ENCODE measurements at places on chromosomes 4 and X.

GRCh38 chr4:84582302-84582987 is 482 bp upstream of the CDS1 start:
- DNase-seq = peak; percentile 67

- peak; percentile 45 for DNase-seq
Observed at GRCh38 chrX:124555036-124555595, 208.8 kb downstream of the SH2D1A start.

DNA sequence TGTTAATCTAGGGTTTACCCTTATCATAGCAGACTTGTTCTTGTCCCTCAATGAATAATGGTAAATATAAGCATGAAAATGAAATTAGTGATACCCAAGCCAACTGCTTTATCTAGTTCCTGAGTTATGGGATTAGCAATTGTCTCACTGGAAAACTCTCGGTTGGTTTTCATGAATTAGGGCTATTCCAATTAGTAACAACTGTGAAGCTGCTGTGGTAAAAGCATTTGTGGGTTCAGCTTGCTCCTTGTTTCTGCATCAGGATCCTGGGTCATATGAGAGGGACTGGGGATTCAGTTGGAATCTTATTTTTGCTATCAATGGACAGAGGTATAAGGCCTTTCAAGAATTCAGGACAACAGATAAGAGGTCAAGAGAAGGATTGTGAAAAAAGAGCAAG is 50.2 kb downstream of the DCX start:
- DNase-seq = no peak

DNA sequence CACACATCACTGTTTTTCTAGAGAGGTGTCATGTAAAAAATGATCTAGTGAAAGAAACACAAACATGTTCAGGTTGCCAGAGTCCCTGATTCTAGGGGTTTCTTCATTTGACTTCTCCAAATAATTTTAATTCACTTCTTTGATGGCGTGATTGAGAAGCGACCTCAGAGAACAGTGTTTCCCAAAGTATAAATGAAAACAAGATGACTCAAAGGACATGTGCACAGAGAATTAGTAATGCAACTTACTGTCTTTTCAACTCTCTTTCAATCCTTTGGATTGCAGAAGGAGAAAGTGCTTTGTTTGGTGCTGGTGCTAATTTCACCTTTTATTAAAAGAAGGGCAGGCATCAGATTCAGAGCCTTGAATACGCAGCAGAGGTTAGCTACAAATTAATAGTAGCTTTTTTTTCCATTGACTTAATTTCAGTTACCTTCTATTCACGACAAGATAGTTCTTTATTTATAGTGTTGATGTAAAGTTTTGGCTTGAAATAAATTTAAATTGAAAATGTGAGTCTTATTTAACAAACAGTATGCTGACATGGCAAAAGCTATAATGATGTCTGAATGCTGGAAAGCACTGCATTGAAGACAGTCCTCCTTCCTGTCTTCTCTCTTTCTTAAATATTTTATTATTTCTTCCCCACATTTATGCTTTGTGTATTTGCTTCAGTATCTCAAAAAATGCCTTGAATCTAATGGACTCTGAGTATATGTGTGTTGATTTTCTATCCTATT is 85.1 kb downstream of the SLC10A7 start:
- DNase-seq = peak; percentile 54

GRCh38 chr4:61211781-61212180 is 11.7 kb downstream of the ADGRL3 start:
- DNase-seq = no peak

DNA sequence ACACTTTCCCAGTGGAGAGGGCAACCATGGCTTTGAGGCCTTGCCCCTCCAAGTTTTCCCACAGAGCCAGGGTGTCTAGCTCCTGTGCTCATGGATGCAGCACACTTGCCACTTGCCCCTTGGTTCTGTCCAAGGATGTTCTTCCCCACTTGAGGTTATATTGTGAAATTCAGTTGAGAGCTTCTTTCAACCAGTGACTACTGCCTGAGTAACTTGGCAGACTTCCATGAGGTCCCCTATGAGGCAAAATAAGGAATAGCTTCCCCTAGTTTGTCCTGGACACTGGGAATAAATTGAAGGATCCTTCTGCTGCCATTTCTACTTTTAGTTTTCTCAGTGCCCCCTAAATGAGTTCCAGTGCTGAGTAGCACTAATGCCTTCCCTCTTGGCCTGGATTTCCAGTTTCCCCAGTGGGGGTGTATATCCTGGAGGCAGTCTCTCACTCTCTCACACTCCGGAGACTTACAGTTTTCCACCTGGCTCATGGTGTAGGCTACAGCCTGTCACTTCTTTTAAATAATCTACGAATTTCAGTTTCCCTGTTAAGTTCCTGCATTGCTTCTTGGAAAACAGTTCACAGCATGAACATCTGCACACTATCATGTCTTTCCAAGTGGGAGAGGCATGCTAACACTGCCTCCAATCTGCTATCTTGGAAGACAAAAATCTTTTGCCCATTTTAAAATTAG is 36.4 kb upstream of the ADH4 start:
- peak; percentile 94 for DNase-seq

DNA sequence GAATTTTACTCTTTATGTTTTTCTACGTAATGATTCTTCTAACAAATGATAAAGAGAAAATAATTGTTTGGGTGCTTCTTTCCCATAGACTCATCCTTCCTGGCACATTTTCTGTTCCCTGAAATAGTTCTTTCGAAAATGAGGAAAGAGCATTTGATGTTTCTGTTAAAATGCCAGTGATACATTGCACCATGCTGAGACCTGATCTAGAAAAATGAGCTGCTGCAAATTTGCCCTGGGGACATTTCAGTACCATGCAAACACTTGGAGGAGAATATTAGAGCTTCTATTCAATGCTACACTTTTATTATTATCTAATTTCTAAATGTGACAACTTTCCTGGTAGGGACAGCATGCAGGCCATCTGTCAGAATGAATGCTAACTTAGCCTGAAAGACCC is 83.3 kb downstream of the C4orf33 start:
- no peak for DNase-seq

DNA sequence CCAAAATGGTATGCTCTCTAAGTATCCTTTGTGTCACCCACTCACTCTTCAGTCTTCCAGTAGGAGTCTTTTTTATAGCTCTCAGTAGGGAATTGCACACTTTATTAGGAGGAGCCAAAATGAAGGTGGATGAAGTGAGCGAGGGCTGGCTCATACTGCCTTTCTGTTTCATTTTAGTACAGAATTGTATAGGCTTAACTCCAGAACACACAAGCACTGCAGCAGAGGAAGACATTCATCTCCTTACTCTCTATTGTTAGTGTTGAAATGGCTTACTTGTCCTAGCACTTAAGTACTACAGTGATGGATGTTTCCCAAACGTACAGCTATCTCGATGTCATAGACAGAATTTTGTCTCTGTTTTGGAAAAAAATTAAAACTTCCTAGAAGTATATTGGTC is 327.3 kb upstream of the ATOH1 start:
- DNase-seq = no peak

GRCh38 chr4:100823066-100823992 is 305.5 kb upstream of the EMCN start:
- peak; percentile 7 for DNase-seq

GRCh38 chrX:148020329-148020728 is 39.2 kb downstream of the FMR1NB start:
- no peak for DNase-seq

DNA sequence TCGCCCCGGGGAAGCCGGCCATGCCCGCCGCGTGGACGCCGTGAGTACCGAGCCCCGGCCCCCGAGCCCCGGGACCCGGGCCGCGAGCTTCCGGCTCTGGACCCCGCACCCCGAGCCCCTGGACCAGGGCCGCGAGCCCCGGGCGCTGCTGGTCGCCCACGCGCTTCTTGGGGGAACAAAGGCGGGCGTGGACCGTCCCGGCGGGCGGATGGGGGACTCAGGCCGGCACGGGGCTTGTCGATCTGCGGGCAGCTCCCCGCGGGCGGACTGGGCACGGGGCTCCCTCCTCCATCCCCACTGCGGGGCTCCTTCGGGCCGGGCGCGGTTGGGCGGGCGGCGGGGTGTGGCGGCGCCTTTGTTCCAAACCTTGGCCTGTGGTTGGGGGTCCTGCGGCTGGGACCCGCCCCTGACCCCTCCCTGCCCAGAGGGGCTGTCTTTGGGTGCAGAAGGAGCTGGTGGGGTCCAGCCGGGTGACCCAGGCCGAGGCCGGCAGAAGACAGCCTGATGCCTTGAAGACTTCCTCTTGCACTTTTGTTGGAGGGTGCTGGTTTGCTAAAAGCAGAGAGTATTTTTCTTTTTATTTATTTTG is 25.2 kb upstream of the ADD1 start:
- peak; percentile 54 for DNase-seq

GRCh38 chr4:5030221-5030620 is 11.0 kb upstream of the CYTL1 start:
- DNase-seq = no peak

- no peak for DNase-seq
Observed at GRCh38 chr4:174983128-174983750, 65.1 kb downstream of the ADAM29 start.

DNA sequence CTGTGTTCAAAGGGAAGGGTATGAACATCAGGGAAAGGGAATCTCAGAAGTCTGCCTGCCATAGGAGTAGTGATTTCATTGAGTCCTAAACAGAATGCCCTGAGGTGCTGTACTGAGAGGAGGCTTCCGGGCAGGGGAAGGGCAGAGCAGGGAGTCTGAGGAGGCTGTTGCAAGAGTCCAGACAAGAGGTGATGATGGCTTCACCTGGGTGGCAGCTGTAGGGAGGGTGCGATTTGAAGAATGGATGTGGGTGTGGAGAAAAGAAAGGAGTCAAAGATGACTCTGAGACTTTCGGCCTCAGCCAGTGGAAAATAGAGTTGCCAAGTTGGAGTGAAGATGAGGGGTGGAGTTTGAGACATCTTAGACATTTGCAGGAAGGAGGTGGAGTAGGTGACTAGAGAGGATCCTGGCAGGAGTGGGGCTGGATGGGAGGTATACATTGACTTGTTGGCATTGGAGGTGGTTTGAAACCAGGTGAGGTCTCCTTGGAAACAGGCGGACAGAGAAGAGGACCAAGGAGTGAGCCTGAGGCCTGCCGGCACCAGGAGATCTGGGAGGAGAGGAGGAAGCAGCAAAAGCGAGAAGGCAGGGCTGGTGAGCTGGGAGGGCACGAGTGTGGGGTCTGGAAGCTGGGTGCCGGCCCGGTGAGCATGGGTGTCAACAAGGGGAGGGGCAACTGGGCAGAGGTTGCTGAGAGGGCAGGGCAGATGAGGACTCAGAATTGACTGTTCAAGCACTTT is 24.2 kb downstream of the TBC1D14 start:
- no peak for DNase-seq

- no peak for DNase-seq
Observed at GRCh38 chr4:88419874-88420273, 37.0 kb upstream of the HERC5 start.

DNA sequence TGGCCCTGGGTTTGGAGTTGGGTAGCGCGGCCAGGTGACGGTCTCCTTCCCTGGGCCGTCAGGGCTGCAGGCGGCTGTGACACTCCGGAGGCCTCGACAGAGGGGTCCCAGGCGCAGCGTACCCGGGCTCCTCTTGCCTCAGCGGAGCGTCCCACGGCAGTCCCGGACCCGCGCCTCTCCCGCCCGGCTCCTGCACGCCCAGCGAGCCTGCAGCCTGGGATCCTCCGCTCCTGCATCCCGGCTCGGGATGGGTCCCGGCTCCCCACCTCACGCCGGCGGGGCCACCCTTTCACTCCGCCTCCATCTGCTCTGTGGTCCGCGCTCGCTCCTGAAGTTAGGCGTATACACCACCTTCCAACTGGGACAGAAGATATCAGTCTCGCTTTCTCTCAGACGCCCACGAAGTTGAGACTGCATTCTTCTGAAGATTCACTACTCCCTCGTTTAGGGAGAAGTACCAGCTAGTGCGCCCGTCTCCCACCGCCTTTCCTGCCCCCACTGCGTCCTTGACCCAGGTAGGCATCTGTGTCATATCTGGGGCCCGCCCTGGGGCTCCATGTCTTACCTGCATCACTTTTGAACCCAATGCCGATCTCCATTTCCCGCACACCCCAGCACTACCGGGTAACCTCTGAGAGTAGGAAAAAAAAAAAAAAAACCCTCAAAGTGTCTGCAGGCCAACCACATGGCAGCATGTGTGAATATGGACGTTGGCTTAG is 32.3 kb upstream of the KDR start:
- DNase-seq = peak; percentile 31

- DNase-seq = no peak
Observed at GRCh38 chr4:56856656-56857055, 35.2 kb upstream of the SPINK2 start.

- peak; percentile 34 for DNase-seq
Observed at GRCh38 chr4:83387012-83387411, 52.4 kb upstream of the HPSE start.

DNA sequence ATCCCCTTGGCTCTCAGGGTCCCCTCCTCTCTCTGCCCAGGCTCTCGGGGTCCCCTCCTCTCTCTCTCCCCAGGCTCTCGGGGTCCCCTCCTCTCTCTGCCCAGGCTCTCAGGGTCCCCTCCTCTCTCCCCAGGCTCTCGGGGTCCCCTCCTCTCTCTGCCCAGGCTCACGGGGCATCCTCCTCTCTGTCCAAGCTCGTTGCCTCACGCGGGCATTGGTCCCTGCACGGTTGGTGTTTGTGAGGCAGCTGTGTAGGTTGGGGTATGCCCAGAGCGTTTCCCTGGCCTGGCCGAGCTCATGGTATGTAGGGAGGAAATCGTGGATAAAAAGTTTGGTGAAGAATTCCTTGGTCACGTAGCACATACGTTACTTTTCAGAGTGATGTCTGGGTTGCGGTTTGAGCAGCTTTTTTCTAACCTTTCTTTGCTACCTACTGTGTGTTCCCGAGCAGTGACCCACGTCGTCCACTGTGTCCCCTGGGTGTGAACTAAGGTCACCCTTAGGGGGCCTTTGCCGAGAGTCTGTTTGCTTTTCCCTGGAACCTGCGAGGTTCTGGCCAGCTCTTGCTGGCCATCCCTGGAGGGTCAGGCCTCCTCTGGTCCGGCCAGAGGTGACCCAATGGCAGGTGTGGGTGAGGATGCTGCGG is 36.6 kb downstream of the PCGF3 start:
- no peak for DNase-seq

GRCh38 chr4:100087743-100088142 is 102.5 kb downstream of the DDIT4L start:
- peak; percentile 53 for DNase-seq
